ENCODE measurements at places on chromosomes 7 and 10. TPM values are rescaled to one million over a fixed set of nuclear protein-coding genes. Genes with fewer than 3 reads are reported as not detected.

TNS3 gene
- total RNA-seq: 65.1 TPM

SPAM1 gene
- total RNA-seq: not detected

DPY19L1 gene
- total RNA-seq: 45.8 TPM

ASB10 gene
- not detected for total RNA-seq

NUTM2E gene
- total RNA-seq: 0.02 TPM

WNT8B gene
- not detected for total RNA-seq

GDF2 gene
- not detected for total RNA-seq

VPS37D gene
- total RNA-seq: 1.2 TPM

GPR85 gene
- total RNA-seq: 13.2 TPM

GCK gene
- total RNA-seq: not detected

AKR1E2 gene
- not detected for total RNA-seq

NPTX2 gene
- not detected for total RNA-seq
